Fibroblast of skin of right biceps (primary cell): ENCODE measurements at places on chromosomes 7 and 10.

DNA sequence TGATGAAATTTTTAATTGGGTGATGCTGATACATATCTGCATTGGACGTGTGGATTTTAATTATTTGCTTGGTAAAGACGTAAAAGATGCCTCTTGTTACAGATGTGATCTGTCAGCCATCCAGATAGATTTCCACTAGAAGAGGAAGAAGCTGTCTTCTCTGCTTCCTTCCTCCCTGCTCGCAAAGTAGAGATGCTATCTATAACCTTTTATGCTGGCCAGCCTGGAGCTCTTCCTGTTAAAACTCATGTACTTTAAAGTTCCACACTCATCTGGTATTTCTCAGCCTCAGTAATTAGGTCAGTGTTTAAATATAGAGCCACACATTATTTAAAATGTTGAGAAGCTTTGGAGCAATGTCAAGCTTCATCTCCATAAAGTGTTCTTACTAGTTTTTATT lies 51.2 kb upstream of the TMEM229A start:
- no peak for DNase-seq

- peak; percentile 20 for DNase-seq
Measured at GRCh38 chr10:116960066-116960776, 44.8 kb downstream of the SHTN1 start.

DNA sequence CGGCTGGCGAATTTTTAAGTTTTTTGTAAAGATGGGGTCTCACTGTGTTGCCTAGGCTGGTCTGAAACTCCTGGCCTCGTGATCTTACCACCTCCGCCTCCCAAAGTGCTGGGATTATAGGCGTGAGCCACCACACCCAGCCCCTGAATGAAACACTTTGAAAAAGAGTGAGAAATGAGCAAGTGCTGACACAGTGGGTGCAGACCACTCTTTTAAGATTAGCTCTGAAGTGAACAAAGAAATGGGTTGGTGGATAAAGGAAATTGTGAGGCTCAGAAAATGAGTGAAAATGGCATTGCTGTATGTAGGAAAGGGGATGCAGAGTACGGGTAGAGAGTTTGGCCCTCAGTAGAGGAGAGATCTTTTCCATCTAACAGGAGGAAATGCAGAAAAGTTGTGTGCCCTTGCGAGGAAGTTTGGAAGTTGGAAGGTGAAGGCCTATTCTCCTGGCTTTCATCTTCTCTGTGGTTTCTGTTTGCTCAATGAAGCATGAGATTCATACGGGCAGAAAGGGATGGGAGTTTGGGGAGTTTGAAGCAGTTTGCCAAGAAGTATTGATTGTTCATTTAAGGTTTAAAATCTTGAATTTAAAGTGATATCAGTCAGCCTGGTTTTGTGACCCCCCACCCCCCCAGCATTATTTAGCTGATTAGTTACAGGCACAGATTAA lies 11.0 kb downstream of the MAPK8 start:
- DNase-seq = no peak

DNA sequence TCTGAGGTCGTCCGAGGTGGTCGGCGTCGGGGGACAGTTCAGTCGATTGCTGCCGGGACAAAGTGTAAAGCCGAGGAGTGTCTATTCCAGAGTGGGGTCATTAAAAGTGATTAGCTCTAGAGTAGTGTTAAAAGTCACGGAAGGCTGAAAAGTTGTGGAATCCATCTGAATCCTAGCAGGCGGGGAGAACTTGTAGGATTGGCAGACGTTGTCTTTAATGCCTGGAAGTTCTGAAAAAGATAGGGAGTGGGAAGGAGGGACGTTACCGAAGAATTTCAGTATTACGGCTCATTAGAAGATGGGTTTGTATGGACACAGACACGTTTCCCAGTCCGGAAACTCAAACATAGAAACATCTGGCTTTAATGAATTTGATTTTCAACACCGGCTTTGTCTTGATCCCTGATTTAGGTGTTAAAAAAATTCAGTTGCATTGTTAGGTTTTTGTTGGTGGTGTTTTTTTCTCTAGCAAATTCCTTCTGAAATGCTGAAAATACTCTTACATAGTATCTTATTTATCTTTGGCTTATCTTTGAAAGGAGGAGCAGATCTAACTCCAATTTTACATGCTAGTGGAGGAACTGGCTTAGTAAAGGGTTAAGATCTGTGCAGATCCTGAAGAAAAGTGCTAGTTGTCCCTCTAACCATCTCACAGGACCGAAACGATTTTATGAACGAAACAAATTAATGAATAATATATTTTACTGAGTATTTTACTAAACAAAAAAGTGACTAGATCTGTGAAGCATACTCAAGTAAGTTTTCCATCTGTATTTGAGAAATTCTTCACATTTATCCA lies 900 bp downstream of the MKLN1 start:
- peak; percentile 53 for DNase-seq

DNA sequence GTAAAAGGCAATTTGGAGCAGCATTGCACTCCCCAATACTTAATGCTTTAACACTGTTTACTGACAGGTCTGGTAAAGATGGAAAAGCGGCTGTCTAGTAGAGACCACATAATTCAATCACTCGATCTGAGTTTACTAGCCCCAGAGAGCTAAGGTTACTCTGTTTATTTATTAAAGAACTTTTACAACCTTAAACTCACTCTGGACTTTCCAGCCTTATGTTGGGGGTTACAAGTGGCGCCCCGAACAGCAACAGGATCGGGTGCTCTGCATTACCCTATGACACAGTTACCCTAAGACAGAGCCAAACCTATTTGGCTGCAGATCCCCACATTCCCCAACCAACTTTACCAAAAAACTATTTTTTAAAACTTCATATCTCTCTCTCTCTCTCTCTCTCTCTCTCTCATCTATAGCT lies 43.9 kb downstream of the MRPS24 start:
- DNase-seq = no peak

DNA sequence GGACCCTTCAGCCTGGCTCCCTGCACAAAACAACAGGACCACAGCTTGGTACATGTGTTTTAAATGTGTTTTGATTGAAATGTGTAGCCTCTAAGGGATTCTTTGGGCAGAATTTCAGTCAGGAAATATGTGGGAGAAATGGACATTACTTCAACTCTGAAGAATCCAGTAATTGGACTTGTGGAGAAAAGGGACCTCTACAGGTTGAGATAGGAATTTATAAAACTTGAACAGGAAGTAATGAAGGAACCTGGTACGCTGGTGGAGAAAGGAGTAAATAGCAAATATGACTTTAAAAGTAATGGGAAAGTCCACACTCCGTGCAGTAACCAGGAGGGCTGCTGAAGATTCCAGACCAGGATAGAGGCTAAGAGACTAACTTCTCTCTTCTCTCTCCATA lies 220.5 kb downstream of the LHFPL3 start:
- no peak for DNase-seq

- DNase-seq = no peak
Measured at GRCh38 chr10:99758211-99758891, 24.1 kb upstream of the ABCC2 start.

GRCh38 chr10:75430000-75430763 lies 1.2 kb upstream of the LRMDA start:
- DNase-seq = no peak

DNA sequence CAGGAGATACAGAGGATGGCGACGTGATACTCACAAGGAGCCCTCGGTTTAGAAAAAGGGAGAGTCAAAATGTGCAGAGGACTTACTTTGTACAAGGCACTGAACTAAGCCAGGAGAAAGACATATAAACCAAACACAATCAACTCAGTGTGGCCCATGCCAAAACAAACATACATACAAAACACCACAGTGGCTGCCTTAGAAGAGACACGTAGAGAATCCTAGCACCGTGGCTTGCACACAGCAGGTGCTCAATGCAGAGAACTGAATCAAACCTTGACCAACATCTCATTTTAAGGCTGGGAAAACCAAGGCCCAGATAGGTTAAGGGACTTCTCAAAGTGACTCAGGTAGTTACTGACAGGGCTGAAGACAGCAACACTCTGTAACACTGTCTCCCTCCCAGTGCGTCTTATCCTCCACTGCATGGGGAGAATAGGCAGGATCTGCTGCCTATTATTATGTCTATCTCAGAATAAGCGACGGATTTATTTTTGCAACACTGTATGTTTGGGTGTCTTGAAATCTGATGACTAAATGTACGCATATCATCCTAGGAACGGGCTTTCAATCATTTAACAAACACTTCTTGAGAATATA lies 11.0 kb downstream of the SORBS1 start:
- no peak for DNase-seq

DNA sequence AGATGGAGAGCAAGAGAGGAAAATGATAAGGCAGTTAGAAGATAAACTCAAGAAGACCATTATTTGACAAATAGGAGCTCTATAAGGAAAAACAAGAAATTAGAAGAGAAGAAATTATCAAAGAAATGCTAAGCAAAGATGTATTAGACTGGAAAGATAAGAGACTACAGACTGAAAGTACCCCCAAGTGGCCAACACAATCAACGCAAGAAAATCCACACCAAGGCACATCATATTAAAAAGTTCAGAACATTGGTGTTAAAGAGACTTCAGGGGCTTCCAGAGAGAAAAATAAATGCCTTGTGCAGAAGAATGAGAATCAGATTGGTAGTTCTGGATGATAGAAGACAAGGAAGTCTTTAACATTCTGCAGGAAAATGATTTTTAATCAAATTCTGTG lies 46.0 kb downstream of the SH2D4B start:
- no peak for DNase-seq

GRCh38 chr7:151704299-151704959 lies 172.5 kb downstream of the PRKAG2 start:
- DNase-seq = no peak

GRCh38 chr7:150449206-150449952 lies 1.1 kb upstream of the GIMAP8 start:
- DNase-seq = no peak

DNA sequence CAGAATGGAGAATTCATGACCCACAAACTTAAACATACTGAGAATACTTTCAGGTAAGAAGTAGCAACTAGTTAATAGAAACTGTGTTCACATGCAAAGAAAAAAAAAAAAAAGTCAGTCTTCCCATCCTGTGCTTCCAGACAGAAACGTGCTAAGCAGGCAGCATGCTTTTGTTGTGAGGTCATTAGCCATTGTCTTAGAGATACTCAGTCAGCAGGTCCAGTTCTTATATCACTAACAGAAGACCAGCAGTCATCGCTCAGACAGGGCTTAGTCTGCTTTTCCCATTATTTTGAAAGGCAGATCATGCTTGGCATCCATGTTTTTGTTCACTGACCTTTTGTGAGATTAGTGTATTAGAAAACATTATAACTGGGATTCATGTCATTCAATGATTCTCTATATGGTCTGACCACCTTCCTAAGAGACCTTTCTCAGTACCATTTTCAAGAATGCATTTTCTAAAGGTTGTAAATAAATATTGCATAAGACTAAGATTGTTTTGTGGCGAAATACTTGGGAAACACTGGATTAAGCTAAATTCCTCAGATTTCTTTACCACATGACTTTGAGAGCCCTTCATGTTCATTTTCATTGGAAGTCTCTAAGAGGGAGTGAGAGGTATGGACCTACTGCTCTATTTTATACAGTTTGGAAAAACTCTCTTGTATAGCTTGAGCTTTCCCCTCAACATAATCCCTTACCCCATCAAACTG lies 45.0 kb upstream of the AGBL3 start:
- DNase-seq = peak; percentile 88

DNA sequence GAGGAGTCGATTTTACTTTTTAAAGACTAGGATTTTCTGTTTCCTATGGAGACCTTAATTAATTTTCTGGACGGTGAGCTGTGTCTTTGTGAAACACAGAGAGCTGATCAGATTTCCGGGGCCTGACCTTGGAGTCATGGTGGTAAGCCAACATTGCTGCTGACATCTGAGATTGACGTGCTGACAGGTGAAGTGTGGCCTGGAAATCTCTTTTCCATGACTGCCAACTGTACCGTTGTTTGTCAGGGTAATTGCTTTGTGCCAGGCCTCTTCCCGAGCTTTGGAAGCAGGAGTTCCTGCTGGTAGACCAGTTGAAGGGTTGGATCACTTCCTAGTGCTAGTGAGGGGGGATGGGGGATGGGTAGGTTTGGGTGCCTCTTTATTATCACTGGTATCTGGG lies 71.2 kb downstream of the ADRA2A start:
- DNase-seq = no peak
